ENCODE measurements at places on chromosomes 2 and 18.

- DNase-seq: no peak
These were observed 103.9 kb upstream of the ACVR1 start for GRCh38 chr2:157980020-157980419.

GRCh38 chr2:236369661-236370062 is 105.5 kb upstream of the ASB18 start:
- DNase-seq: no peak

- DNase-seq: no peak
These were observed 53.8 kb upstream of the TMEM163 start for GRCh38 chr2:134772493-134773169.

- peak; percentile 33 for DNase-seq
These were observed 441.5 kb upstream of the POU3F3 start for GRCh38 chr2:104412384-104412783.

DNA sequence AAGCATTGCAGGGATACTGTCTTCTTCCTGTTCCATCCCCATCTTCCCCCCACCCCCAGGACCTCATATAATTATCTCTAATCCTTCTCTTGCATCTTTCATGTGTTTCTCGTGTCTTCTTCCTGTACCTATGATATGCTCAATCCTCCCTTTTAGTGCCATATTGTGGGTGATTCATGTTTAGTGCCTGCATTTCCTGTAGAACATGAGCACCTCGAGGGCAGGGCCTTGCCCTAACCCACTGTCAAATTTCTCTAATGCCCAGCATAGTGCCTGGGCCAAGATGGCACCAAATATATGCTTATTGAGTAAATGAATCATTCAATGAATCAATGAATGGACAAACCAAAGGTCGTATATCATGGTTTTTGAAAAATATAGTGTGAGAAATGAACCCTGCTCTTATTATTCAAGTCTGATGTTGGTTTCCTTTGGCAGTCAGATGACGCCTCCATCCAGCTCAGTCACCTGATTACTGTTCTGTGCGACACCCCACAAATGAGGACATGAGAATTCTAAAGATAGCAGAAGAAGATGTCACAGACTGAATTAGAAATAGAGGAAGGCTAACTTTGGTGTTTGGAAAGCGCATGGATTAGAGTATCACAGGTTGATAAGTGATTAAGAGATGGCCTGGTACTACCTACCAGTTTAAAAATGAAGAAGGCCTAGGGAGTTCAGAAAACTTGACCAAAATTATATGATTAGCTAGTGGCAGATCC is 278.4 kb downstream of the PRKCE start:
- DNase-seq: no peak

GRCh38 chr2:239946562-239946863 is 78.6 kb downstream of the NDUFA10 start:
- no peak for DNase-seq

All from D341Med (cell line).